Esophagus muscularis mucosa (tissue), 4 donors: ENCODE measurements at places on chromosomes 1 and 21. TPM values are rescaled to one million over a fixed set of nuclear protein-coding genes. Genes with fewer than 3 reads are reported as not detected.

DNA sequence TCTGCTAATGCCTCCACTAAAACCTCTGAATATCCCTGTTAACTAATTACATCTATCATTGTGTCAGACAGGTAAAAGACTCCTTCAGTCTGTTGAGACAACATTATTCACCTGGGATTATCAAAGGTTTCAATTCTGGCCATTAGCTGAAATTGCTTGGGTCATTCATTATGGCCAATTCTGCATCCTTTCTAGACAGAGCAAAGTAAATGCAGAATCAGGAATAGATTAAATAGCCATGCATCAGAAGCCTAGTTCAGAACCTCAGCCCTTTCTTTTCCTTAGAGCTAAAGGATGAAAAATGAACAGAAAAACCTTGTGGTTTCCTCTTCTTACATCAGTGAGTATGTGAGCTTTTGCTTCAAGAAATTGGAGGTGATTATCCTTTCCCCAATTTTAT is 665.4 kb upstream of the CAMK1G start:
- H3K4me3 ChIP-seq = no peak overlapping the region
- no peaks in the 10 kb centered on the region for H3K4me1 ChIP-seq
- no peak for DNase-seq
- no peaks in the 10 kb centered on the region for H3K27me3 ChIP-seq

- no peak overlapping the region for H3K27ac ChIP-seq
- no peak for DNase-seq
- no peak overlapping the region for H3K4me3 ChIP-seq
Measured at GRCh38 chr1:103416681-103417286, 108.7 kb upstream of the RNPC3 start.

DNA sequence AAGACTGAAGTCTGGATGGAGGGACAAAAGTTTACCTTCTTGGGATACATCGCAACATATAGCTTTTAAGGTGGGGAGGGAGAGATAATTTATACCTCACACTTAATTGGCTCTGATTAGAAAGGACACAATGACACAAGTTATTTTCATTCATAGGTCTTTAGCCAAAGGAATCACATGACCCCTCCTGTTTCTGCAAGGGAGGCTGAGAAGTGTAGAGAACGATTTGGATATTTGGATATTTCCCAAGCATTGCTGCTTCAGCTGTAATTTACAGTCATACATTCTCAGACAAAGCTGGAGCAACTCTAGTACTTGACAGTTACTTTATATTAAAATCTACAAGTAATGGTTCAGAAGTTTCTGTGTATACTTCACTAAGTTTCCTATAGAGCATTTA is 24.2 kb downstream of the DAP3 start:
- DNase-seq = no peak
- no peaks in the 10 kb centered on the region for H3K27me3 ChIP-seq
- no peaks in the 10 kb centered on the region for H3K4me1 ChIP-seq
- H3K4me3 ChIP-seq = no peak overlapping the region

DNA sequence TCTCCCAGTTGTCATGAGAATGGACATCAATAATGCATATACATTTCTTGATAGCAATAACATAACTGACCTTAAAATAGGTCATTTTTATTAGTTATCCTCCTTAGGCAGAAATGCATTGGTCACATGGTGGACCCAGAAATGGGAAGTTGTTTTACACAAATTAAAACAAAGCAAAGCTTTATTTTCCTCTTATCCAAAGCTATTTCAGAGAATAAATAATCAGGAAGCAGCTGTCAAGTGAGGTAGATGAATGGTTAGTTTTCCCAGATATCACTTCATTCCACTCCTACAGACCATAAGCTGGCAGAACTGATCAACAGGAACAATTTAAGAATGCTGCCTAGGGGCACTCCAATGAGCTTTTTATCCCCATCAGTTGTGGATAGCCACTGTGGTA is 16.0 kb upstream of the OLIG1 start:
- no peak overlapping the region for H3K27ac ChIP-seq
- H3K36me3 ChIP-seq = no peaks in the 10 kb centered on the region
- DNase-seq = no peak
- no peaks in the 10 kb centered on the region for H3K4me1 ChIP-seq

GRCh38 chr1:39890880-39891279 is 7.6 kb upstream of the TRIT1 start:
- no peaks in the 10 kb centered on the region for H3K36me3 ChIP-seq
- no peak for DNase-seq
- H3K4me3 ChIP-seq = no peak overlapping the region
- H3K27me3 ChIP-seq = no peaks in the 10 kb centered on the region

The GBP1 gene
- total RNA-seq = 17.3 TPM

DNA sequence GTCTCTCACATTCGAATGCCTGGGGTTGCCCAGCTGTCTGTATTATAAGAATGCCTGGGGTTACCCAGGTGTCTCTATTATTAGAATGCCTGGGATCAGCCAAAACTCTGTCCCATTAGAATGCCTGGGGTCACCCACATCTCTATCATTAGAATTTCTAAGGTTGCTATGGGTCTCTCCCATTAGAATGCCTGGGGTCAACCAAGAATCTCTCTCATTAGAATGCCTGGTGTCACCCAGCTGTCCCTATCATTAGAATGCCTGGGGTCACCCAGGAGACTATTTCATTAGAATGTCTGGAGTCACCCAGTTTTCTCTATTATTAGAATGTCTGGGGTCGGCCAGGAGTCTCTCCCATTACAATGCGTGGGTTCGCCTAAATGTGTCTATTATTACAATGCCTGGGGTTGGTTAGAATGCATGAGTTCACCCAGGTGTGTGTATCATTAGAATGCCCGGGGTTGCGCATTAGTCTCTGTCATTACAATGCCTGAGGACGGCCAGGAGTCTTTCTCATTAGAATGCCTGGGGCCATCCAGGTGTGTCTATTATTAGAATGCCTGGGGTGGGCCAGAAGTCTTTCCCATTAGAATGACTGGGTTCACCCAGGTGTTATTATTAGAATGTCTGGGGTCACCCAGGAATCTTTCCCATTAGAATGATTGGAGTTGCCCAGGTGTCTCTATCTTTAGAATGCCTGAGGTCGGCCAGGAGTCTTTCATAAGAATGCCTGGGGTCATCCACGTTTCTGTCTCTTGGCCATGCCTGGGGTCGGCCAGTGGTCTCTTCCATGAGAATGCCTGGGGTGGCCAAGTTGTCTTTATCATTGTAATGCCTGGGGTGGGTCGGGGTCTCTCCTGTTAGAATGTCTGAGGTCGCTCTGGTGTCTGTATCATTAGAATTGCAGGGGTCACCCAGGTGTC is 59.6 kb downstream of the RNF187 start:
- no peak overlapping the region for H3K4me3 ChIP-seq
- no peaks in the 10 kb centered on the region for H3K27me3 ChIP-seq
- no peak overlapping the region for H3K27ac ChIP-seq
- DNase-seq = no peak
- no peaks in the 10 kb centered on the region for H3K36me3 ChIP-seq

The PAQR6 gene
- 2.2 TPM for total RNA-seq

The CREB3L4 gene
- total RNA-seq = 2.9 TPM

- no peaks in the 10 kb centered on the region for H3K36me3 ChIP-seq
- H3K27me3 ChIP-seq = no peaks in the 10 kb centered on the region
- H3K4me1 ChIP-seq = peaks cover 9% of the 10 kb centered on the region
- H3K27ac ChIP-seq = peak overlapping the region; percentile 80
- peak; percentile 53 for DNase-seq
Measured at GRCh38 chr1:228900886-228901392, 165.7 kb downstream of the RHOU start.

- H3K4me1 ChIP-seq = no peaks in the 10 kb centered on the region
- no peak overlapping the region for H3K27ac ChIP-seq
- H3K36me3 ChIP-seq = no peaks in the 10 kb centered on the region
- no peak overlapping the region for H3K4me3 ChIP-seq
Measured at GRCh38 chr1:41842993-41843755, 75.5 kb downstream of the HIVEP3 start.

GRCh38 chr1:232153652-232154051 is 476.3 kb downstream of the SIPA1L2 start:
- DNase-seq = peak; percentile 53
- H3K36me3 ChIP-seq = no peaks in the 10 kb centered on the region
- no peak overlapping the region for H3K4me3 ChIP-seq

DNA sequence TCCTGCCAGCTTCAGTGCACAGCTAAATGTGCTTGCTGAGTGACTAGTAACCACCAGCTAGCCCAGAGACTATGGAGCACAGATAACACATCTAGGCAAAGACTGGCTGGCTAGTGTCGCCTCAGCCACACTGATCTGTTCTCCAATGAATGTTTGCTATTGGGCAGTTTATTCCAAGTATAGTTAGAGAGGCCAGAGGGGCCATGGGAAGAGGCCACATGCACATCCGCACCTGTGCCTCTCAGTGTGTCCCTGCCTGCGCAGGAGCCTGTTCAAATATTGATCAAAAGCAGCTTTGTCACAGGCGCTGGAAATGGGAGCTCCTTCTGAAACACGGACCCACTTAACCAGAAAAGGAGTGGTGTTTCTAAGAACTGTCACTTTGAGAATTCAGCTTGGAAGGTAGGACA is 51.3 kb upstream of the ATP1A1 start:
- H3K36me3 ChIP-seq = no peaks in the 10 kb centered on the region
- H3K4me3 ChIP-seq = no peak overlapping the region
- H3K4me1 ChIP-seq = no peaks in the 10 kb centered on the region
- H3K27me3 ChIP-seq = no peaks in the 10 kb centered on the region
- no peak overlapping the region for H3K27ac ChIP-seq
- DNase-seq = peak; percentile 83

The CADM3 gene
- 16.4 TPM for total RNA-seq

DNA sequence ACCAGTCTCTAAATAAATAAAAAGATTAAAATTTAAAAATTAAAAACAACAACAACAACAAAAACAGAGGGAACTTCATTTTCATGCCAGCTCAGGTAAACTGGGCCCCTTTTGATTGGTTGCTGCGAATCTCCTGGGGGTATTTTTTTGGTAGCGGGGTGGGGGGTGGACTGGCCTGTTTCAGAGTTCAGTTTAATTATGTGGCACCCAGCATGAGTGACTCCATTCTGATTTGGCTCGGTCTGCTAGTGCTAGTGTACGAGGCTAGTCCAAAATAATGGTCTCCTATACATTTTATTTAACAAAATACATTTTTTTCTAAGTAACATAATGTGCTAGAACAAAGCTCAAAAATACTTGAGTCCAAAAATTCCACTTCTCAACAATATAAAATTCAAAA is 18.2 kb downstream of the PDIK1L start:
- no peak overlapping the region for H3K27ac ChIP-seq
- H3K4me1 ChIP-seq = peaks cover 5% of the 10 kb centered on the region
- no peaks in the 10 kb centered on the region for H3K27me3 ChIP-seq
- H3K4me3 ChIP-seq = no peak overlapping the region

GRCh38 chr1:218330043-218330623 is 15.0 kb upstream of the TGFB2 start:
- H3K4me3 ChIP-seq = no peak overlapping the region
- no peaks in the 10 kb centered on the region for H3K4me1 ChIP-seq
- no peaks in the 10 kb centered on the region for H3K27me3 ChIP-seq

GRCh38 chr1:28326515-28326914 is 2.3 kb upstream of the MED18 start:
- H3K36me3 ChIP-seq = peaks cover 4% of the 10 kb centered on the region
- no peaks in the 10 kb centered on the region for H3K27me3 ChIP-seq
- peaks cover 25% of the 10 kb centered on the region for H3K4me1 ChIP-seq
- H3K27ac ChIP-seq = no peak overlapping the region
- no peak overlapping the region for H3K4me3 ChIP-seq

DNA sequence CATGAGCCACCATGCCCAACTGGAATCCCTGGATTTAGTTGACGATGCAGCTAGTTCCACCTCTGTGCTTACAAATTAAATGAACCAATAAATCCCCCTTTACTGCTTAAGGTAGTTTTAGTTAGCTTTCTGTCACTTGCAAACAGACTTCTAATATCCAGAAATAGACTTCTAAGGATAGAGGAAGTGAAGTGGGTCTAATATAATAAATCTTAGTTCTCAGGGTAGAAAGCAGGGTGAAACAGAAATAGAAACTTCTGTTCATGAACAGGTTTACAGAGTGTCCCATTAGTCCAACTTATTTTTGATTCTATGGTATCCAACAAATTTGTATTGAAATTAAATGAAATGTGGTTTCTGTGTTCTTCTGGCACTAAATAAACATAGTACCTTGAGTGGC is 20.1 kb downstream of the BCAS2 start:
- H3K36me3 ChIP-seq = peaks cover 20% of the 10 kb centered on the region
- no peaks in the 10 kb centered on the region for H3K27me3 ChIP-seq
- DNase-seq = no peak
- H3K4me1 ChIP-seq = no peaks in the 10 kb centered on the region
- H3K27ac ChIP-seq = no peak overlapping the region

The TCEA3 gene
- 24.1 TPM for total RNA-seq

The S100A16 gene
- total RNA-seq = 67.9 TPM

The SH2D2A gene
- 0.84 TPM for total RNA-seq

- H3K4me1 ChIP-seq = no peaks in the 10 kb centered on the region
- no peak overlapping the region for H3K27ac ChIP-seq
- H3K36me3 ChIP-seq = no peaks in the 10 kb centered on the region
- H3K27me3 ChIP-seq = no peaks in the 10 kb centered on the region
Measured at GRCh38 chr1:236351875-236352573, 42.1 kb upstream of the EDARADD start.

The RGS4 gene
- 39.9 TPM for total RNA-seq

DNA sequence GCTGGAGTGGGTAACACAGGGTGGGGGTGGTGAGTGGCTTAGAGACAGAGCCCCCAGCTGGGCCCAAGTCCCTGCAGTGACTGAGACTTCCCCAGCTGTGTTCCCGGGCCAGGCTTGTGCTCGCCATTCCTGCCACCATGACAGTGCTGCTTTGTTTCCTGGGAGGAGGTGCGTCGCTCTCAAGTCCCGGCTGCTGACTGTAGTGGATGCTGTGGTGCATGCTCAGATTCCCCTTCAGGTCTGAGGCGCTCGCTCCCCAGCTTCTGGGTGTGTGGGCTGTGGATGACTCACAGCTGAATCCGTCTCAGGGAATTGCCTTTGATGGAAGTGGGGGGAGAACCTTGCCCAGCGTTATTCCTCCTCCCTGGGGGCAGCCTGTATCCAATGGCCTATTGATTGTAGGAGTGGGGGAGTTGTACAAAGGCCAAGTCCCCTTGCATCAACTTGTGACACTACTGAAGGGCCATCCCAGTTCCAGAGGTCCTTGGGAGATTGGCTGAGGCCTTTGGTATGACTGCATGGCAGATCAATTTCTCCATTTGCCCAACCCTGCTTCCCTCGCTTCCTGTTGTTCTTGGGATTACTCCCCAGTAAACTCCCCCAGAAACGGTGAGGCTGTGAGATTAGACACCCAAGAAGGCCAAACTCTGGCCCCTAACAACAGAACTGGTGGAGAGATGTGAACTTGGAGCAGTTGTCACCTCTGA is 17.8 kb upstream of the POU3F1 start:
- no peak overlapping the region for H3K27ac ChIP-seq
- no peak for DNase-seq
- H3K36me3 ChIP-seq = no peaks in the 10 kb centered on the region
- H3K4me3 ChIP-seq = no peak overlapping the region
- H3K4me1 ChIP-seq = no peaks in the 10 kb centered on the region
- H3K27me3 ChIP-seq = peaks cover 28% of the 10 kb centered on the region

DNA sequence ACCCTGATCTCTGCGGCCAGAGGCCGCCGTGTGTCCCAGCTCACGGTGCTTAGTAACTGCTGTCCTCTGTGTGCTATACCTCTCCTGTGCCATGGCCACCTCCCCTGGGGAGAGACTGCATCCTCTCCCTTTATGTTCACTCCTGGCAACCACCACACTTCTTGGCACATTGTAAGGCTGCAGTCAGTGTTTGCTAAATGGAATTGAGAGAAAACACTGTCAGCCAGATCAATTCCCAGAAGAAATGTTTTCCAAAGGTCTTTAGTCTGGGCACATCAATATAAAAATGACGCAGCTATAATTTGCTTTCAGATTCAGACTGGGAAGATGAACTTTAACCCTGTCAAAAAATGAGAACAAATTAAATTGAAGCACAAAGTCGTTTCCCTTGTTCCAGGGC is 96.8 kb downstream of the BEND5 start:
- no peak for DNase-seq
- H3K27me3 ChIP-seq = no peaks in the 10 kb centered on the region
- H3K36me3 ChIP-seq = no peaks in the 10 kb centered on the region
- no peaks in the 10 kb centered on the region for H3K4me1 ChIP-seq
- H3K4me3 ChIP-seq = no peak overlapping the region
